ENCODE measurements at places on chromosomes 7 and 10.
A peak's percentile ranks its signal among the peaks of the same experiment; 100 is the strongest.

DNA sequence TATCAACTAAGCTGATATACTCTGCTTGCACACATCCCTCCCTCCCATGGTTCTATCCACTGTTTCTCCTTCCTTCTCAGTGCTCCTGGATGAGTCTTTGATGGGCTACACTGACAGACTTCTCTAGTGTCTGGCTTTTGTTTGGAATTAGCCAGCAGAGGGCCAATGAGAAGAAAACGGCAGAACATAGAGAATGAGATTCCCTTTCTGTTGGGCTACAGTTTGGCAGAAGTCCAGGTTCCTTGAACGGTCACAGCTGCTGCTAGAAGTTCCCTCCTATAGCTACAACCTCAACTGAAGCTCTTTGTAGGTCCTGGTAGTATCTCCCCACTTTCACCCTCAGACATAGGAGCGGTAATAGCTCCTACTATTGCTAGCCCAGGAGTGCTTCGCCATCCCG lies 251.1 kb upstream of the LRRN3 start:
- DNase-seq, result no peak

GRCh38 chr10:49329146-49329505 lies 30.2 kb downstream of the C10orf71 start:
- DNase-seq, result no peak

DNA sequence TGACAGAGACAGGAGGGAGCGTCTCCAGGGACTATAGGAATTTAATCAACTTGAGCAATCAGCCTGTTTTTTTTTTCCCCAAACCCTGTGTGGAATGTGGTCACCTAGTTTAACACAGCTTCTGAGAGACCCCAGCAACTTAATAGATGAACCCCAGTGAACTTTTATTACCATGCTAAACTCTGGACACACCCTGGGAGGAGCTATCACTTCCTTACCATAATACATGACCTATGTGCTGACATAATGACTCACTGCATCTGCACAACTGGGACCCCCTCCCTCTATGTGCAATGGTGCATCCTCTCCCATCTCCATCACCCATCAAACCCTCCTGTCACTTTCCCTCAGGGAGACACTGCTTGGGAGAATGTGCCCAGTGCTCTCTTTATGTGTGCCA lies 83.7 kb downstream of the EPC1 start:
- DNase-seq, result no peak

DNA sequence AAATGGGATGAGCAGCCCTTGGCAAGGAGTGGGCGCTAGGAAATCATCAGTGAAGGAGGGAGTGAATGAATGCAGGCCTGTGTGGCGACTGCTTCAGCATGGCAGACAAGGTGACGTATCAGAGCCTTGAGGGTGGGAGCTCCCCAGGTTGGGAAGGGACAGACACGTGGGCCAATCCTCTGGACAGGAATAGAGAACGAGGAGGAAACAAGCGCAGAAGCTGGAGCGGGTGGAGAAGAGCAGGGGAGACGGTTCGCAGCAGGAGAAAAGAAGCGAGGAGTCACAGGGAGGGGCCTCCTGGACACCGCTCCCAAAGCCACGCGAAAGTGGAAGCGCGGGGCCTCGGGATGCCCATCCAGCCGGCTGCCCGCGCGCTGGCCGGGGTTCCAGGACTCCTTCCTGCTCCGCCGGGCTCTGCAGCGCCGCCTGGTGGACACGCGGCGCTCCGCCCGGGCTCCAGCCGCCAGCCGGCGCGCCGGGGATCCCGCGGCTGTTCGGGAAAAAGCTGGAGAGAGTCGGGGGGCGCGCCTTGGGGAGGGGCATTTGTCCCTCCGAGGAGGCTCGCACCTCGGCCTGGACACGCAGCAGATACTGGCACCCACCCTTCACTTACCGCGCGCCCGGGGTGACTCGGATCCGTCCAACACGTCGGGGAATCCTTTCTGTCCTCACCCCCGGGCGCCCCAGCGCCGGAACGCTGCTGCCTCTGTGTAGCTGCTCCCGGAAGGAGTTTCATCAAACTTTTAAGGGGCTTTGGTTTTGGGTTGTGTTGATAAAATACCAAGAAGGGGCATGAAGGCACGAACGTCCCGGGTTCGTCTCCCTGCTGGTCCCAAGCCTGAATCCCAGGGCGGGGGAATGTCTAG lies 6.3 kb downstream of the ZNF503 start:
- DNase-seq, result no peak

GRCh38 chr7:66522518-66522917 lies 106.2 kb upstream of the KCTD7 start:
- no peak for DNase-seq

- DNase-seq, result no peak
These were observed 81.9 kb upstream of the CALN1 start for GRCh38 chr7:72493850-72494661.

DNA sequence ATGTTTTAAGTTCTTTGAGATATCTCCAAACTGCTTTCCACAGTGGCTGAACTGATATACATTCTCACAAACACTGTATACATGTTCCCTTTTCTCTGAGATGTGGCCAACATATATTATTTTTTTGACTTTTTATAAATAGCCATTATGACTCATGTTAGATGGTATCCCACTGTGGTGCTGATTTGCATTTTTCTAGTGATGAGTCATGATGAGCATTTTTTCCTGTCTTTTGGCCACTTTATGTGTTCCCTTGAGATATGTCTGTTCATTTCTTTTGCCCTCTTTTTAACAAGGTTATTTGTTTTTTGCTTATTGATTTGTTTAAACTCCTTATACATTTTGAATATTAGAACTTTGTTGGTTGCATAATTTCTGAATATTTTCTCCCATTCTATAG lies 1055.1 kb downstream of the NXPH1 start:
- no peak for DNase-seq

DNA sequence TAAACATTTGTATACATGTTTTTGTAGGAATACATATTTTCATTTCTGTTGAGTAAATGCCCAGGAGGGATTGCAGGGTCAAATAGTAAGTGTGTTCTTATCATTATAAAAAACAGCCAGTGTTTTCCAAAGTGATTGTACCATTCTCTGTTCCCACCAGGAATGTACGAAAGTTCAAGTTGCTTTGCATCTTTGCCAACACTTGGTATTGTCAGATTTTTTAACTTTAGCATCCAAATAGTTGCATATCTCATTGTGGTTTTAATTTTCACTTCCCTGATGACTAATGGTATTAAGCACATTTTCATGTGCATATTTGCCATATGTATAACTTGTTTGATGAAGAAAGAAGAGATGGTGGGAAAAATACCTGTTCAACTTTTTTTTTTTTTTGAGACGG lies 213.9 kb downstream of the ZNF365 start:
- DNase-seq, result no peak

DNA sequence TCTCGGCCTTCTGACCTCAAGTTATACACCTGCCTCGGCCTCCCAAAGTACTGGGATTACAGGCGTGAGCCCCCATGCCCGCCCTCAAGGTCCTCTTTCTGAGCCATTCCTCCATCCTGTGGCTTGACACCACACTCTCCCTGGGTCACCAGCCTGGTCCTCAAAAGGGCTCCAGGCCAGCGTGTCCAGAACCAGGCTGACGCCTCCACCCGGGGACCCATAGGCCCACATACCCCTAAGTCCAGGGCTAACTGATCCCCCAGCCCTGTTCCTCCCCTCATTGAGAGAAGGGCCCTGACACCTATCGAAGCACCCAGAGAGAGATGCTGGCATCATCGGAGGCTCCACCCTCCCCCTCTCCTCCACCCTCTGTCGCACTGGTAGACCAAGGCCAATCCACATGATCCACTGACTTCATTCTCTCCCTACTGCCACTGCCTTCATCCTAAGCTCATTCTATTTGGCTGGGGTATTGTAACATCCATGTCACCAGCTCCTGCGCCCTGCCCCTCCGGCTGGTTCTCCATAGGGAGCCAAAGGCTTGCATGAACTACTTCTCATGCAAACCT lies 46.7 kb downstream of the TMEM270 start:
- DNase-seq, result no peak

DNA sequence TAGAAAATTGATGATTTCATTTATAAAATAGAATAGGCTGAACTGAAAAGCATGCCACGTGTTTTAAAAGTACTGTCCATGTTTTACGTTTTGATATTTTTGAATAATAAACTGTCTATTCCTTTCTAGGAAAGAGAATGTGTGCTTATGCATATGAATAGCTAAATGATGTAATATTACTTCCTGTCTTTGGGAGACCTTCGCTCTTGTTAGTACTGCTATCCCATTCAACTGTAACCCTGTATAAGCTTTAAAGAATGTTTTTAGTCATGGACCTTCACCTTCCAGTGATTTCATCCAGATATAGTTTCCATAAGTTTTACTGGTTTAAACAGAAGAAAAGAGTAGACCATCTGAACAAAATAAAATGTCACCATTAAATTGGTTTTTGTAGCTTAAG lies 274.4 kb upstream of the SEMA3A start:
- no peak for DNase-seq

- peak; percentile 56 for DNase-seq
These were observed at the start of gene SP8 for GRCh38 chr7:20786779-20787659. Gene SP8, minus strand, starts transcription at chr7:20786886. Its CDS starts 88 bp downstream, at chr7:20786798.

DNA sequence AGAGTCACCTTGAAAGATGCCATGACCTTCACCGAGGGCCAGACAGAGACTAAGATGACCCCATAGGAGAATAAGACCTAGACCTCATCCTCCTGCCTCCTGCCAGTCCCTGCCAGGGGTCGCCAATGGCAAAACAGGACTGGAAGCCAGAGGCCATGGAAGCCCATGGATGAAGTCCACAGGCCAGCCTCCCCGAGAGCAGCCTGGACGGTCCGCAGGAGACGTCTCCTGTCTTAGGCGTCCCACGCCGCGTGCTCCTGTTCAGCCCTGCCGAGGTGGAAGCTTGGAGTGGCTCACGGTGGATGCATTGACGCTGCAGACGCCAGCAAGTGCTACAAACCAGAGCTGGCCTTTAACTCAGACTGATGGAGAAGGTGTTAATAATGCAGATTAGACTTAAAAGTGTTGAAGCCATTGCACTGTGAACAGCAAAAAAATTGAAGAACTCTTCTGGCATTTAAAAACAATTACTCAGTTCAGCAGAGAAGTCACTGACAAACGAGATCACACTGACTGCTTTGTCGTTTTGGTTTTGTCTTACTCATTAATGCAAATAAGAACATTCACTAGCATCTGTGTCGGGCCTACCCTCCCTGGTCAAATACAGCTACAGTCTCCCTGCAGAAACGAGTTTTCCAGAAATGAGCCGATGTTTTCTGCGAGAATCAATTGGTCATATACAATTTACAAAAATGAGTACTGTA lies 38.1 kb upstream of the FAM20C start:
- DNase-seq, result no peak

DNA sequence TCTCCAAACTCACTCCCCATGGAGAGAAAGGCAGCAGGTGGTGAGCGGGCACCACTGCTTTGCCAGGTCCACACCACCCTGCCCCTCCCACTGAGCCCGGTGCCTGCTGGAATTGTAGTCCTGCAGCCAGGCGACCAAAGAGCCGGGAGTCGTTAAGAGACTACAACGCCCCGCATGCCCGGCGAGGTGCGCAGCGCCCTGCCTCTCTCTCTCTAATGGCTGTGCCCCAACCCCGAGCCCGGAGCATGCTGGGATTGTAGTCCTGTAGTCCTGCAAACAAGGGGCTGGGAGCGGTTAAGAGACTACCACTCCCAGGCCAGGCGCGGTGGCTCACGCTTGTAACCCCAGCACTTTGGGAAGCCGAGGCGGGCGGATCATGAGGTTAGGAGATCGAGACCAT lies 8.1 kb upstream of the ZNF727 start:
- DNase-seq, result no peak

- DNase-seq, result no peak
These were observed 698.5 kb downstream of the SUGCT start for GRCh38 chr7:40833191-40833887.

- no peak for DNase-seq
These were observed 12.0 kb downstream of the INPP5F start for GRCh38 chr10:119737823-119738222.

GRCh38 chr10:79063661-79064492 lies 4.9 kb upstream of the ZMIZ1 start:
- DNase-seq, result no peak

DNA sequence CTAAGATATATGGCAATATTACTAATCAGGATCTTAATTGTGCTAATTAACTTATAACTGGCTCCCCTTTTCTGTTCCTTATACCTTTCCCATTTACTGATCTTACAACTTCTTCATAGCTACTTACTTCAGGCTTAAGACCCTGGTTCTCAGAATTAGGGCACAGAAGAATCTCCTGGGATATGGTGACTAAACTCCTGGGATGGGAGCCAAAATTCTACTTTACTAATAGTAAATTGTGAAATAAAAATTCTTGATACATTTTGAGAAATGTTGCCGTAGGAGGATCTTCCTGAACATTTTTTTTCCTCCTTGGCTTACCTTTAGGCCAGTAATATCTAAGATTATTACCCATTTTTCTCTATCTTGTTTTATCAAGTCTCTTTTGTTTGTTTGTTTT lies 309.5 kb downstream of the ATRNL1 start:
- DNase-seq, result no peak

DNA sequence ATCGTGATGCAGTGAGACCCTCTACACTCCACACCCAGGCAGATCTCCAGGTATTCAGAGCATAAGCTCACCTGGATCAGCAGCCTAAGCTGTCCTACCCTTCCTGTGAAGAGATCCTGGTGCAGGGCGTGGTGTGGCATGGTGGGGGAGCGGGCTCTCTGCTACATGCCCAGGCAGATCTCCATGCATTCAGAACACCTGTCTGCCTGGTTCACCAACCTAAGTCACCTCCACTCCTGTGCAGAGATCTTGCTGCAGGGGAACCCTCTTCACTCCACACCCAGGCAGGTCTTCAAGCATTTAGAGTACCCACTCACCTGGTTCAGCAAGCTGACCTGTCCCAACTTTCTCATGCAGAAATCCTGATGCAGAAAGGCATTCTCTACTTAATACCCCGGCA lies 394.4 kb upstream of the SEMA3A start:
- DNase-seq, result no peak

DNA sequence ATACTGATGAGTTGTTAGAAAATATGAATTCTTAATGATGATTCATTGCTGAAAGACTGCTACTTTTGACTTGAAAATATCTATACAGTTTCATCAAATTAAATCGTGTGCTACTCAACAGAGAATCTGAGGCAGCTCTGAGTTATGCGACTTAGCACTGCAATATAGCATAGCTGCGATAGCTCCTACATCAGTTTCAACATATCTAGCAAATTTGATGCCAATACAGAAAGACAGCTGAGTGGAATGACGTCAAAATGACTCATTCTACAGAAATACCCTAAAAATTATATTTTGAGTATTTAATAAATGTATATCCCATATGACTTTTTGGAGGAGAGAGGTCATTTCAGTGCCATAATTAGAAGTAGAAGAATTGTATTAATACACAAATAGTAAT lies 1.1 kb upstream of the TARP start:
- no peak for DNase-seq
